Activated T-cell treated with anti-CD3 and anti-CD28 coated beads for 48 hours (primary cell): ENCODE measurements at places on chromosomes 7 and 10.

DNA sequence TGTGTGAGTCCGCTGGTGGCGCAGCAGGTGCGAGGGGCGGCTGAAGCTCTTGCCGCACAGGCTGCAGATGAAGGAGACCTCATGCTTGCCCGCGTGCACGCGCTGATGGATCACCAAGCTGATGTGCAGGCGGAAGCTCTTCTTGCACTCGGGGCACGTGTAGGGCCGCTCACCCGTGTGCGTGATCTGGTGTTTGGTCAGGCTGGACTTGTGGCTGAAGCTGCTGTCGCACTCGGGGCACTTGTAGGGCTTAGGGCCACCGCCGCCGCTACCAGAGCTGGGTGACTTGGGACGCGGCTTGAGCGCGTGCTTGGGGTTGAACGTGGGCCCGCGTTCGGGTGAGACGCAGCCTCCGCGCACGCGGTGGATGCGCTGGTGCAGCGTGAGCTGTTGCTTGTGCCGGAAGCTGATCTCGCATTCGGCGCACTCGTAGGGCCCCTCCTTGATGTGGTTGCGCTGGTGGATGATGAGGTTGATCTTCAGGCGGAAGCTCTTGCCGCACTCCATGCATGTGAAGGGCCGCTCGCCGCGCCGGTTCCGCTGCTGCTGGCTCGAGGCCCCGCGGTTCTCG, 28.7 kb downstream of the ZNF777 start:
- DNase-seq, result no peak

GRCh38 chr10:63286754-63287264, 153.7 kb downstream of the NRBF2 start:
- DNase-seq, result no peak

GRCh38 chr10:6721964-6722615, 142.0 kb upstream of the PRKCQ start:
- DNase-seq, result no peak

DNA sequence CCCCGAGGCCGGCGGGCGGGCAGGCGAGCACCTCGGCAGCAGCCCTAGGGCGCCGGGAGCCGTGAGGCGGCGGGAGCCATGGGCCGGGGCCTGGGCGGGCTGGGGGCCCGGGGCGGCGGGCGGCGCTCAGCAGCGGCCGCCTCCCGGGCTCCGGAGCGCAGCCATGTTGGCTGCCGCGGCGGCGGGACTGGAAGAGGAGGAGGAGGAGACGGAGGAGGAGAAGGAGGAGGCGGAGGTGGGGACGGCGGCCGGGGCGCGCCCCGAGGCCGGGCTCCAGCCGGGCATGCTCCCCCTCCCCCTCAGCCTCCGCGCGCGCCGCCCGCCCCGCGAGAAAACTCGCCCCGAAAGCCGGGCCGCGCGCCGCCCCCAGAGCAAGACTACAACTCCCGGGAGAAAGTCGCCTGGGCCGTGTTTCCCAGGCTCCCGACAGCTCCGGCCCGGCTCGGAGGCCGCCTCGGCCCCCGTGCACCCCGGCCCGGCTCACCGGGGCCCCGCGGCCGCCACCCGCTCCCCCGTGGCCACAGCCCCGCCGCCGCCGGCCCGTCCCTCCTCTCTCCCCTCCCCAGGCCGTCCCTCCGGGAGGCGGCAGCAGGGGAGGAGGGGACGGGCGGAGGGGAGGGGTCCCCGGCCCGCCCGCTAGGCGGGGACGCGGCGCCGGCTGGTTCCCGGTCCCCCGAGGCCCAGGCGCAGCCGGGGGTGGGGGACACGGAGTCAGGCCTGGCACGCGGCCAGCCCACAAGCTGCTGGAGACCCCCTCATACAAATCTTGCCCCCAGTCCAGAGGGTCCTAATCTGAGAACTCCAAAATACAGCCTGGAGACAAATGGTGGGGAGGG, at the start of gene DLG5:
DLG5 (minus strand) TSS at position 190 of the 836 bp plus-strand sequence. CDS start 235 bp downstream, outside the sequence.
- DNase-seq, result peak; percentile 21
